Activated T-cell treated with anti-CD3 and anti-CD28 coated beads for 24 hours (primary cell): ENCODE measurements at places on chromosomes 7 and 10.

DNA sequence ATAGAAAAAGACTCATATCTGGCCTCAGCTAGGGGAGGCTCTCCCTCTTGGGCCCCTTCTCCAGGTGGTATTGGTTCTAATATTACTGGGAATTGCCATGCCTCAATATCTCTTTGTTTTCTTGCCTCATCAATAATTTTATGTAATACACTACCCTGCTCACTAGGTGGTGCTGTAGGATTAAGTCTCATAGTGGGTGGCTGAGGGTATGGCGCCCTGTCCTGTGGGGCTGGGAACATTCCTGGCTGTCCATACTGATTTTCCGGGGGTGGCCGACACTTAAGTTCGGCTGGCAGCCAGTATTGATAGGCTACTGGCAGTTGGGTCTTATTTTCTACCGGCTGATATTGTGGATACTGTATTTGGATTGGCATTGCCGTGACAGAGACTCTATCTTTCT is 9.0 kb upstream of the TAS2R3 start:
- no peak for DNase-seq

- no peak for DNase-seq
These were observed 132.6 kb upstream of the ADAM12 start for GRCh38 chr10:126520751-126521317.

DNA sequence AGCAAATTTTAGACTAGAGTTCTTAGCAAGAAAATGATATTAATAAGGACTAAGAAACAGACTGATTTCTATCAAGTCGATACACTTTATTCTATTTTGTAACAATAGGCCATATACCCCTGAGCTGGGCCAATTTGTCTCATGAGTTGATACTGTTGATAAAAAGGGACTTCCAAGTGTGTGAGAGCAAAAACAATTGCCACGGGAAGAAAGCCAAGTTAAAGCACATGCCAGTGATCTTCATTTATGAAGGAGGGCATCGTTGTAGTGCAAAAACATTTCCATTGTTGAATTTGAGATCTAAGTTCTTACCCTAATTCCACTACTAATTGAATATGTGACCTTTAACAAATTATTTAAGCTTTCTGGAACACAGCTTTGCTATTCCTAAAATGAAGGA is 119.9 kb downstream of the CNOT4 start:
- DNase-seq = no peak

- no peak for DNase-seq
These were observed 43.4 kb upstream of the DNAJB6 start for GRCh38 chr7:157293413-157293788.

GRCh38 chr7:126727930-126728391 is 524.8 kb downstream of the GRM8 start:
- no peak for DNase-seq
